ENCODE measurements at places on chromosomes 3 and 15.

GRCh38 chr15:45795440-45796069 lies 160.7 kb downstream of the SQOR start:
- no peaks in the 10 kb centered on the region for H3K4me1 ChIP-seq
- H3K36me3 ChIP-seq = no peaks in the 10 kb centered on the region
- no peak overlapping the region for H3K27ac ChIP-seq
- peak; percentile 30 for DNase-seq

DNA sequence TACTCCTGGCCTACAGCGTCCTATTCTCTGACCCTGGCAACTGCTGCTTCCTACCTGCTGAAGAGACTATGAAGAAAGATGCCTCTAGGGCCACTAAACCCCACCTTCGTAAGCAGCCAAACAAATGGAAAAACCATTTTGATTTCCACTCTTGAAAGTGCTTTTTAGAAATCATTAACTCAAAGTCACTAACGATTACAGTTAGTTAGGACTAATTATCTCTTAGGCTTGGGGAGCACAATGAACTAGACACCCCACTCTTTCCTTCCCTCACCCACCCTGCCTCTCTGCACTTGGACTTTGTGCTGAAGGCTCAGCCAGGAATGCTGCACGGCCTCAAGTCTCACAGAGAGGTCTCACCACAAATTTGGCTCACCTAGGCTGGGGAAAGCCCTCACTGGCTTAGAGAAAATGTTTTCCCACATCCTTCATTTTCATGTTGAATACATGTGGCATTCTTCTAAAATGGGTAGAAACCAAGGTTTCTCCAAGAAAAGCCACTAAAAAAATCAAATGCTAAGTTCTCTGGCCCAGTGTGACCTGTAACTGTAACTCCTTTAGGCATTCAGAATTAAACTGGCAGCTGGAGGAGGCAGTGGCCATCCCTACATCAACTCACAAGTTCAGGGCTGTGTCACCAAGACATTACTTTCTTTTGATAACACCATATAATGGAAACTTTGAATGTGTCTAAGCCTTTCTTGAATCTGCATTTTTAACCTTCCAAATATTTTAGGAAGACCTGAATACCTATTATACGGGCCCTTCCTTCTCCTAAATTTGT lies 47.1 kb downstream of the NPTN start:
- no peak overlapping the region for H3K4me3 ChIP-seq
- peak overlapping the region; percentile 58 for H3K27ac ChIP-seq
- peaks cover 35% of the 10 kb centered on the region for H3K4me1 ChIP-seq
- DNase-seq = no peak

DNA sequence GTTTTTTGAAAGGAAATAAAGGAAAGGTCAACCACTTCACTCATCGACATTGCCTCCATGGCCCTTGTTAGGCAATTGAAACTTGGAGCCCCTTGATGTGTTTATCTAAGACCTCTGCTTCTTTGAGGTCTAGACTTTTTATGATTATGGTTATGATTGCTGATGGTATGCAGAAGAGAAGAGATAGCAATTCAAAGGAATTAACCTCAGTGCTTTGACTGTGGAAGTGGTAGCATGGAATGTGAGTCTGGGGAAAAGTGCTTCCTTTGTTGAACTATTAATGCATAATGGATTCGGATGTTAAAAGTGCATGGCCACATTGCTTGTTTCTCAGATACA lies 46.1 kb downstream of the FNDC3B start:
- no peak for DNase-seq
- H3K4me1 ChIP-seq = peaks cover 41% of the 10 kb centered on the region
- peaks cover 15% of the 10 kb centered on the region for H3K36me3 ChIP-seq

GRCh38 chr15:59994888-59995557 lies 9.1 kb upstream of the FOXB1 start:
- no peaks in the 10 kb centered on the region for H3K36me3 ChIP-seq
- peaks cover 62% of the 10 kb centered on the region for H3K4me1 ChIP-seq
- H3K27me3 ChIP-seq = peaks cover 8% of the 10 kb centered on the region
- peak overlapping the region; percentile 85 for H3K4me3 ChIP-seq
- no peak for DNase-seq

DNA sequence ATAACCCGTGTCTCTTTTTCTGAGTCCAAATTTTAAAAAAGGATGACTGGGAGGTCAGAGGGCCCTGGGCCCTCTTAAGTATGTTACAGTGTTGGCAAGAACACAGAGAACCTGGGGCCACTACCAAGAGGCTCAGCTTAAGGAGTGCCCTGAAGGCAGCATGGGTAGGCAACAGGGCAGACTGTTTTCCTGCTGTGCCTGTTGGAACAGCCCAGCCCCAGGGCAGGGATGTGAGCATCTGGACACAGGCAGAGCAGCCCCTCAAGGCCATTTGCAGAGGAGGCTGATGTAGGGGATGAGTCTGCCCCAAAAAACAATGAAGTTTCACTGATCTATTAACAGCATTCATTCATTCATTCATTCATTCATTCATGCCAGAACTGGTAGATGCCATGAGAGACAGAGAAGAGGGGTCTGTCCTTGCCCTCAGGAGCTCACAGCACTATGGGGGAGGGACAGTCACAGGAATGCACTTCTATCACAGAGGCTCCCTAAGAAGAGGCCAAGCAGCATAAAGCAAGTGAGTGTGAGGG lies 2.2 kb upstream of the LTF start:
- H3K36me3 ChIP-seq = no peaks in the 10 kb centered on the region
- no peak for DNase-seq
- H3K4me3 ChIP-seq = no peak overlapping the region
- peaks cover 15% of the 10 kb centered on the region for H3K27me3 ChIP-seq
- no peaks in the 10 kb centered on the region for H3K4me1 ChIP-seq

DNA sequence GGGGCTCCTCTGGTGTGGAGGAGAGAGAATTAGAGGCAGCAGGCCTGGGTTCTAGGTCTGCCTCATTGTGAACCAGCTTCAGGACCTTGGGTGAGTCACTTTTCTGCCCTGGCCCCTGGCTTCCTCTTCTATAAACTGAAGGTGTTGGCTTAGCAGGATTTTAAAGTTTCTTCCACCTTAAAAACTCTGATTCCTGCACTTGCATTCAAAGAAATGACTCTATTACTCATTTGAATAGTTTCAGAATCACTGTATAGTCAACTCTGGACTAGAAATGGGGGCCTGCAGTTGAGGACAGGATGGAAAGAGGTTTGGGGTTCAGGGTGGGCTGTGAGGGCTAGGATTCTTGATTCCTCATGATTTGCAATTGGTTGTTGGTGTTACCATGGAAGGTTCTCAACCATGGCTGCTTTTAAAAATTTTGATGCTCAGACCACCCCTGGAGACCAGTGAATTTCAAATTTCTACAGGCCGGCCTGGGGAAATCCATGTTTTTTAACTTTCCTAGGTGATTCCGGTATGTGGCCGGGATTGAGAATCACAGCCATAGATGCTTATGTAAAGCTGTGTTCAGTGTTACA lies 19.9 kb downstream of the SMAD3 start:
- no peak overlapping the region for H3K4me3 ChIP-seq
- H3K27me3 ChIP-seq = no peaks in the 10 kb centered on the region
- no peak for DNase-seq

GRCh38 chr15:60648928-60649679 lies 170.2 kb upstream of the ICE2 start:
- no peak overlapping the region for H3K4me3 ChIP-seq
- no peak overlapping the region for H3K27ac ChIP-seq
- no peaks in the 10 kb centered on the region for H3K27me3 ChIP-seq
- H3K4me1 ChIP-seq = peaks cover 31% of the 10 kb centered on the region
- H3K36me3 ChIP-seq = no peaks in the 10 kb centered on the region
